ENCODE measurements at places on chromosomes 13 and 19.

DNA sequence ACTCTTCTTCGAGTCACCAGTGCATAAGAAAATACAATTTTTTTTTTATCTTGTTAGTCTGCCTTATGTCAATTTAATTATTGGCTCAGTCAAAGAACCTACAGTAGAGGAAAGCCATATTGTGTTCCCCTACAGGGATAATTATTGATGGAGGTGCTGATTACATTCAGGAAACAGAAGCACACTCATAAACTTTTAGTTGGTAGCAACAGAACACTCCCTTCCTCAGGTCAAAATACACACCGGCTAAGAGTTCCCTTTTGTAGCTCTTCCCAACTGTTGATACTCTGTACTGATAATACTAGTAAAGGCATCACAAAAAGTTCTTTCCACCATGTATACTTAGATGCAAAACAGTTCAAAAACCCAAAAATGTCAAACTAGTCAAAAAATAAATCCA, 18.4 kb downstream of the FOXO1 start:
- no peak for DNase-seq

GRCh38 chr19:55358943-55359908, 3.8 kb downstream of the GARIN5B start:
- no peak for DNase-seq

GRCh38 chr13:32476892-32477291, 49.0 kb upstream of the N4BP2L1 start:
- no peak for DNase-seq

DNA sequence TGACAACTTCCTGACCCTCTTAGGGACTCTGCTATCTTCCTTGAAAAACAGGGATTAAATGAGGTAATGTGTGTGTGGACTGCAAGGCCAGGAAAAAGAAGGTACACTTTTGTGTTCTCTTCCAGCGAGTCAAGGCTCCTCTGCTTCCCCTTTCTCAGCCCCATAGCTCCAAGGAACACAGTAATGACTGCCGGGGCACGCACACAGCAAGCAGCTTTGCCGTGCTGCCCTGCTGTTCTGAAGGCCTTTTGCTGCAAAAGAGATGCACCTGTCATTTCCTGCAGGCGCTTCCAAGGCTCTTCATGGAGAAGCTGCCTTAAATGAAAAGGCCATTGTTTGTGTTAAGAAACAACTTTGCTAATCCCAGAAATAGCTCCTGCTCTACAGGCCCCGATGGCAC, 84.6 kb downstream of the CYSLTR2 start:
- DNase-seq, result peak; percentile 33

DNA sequence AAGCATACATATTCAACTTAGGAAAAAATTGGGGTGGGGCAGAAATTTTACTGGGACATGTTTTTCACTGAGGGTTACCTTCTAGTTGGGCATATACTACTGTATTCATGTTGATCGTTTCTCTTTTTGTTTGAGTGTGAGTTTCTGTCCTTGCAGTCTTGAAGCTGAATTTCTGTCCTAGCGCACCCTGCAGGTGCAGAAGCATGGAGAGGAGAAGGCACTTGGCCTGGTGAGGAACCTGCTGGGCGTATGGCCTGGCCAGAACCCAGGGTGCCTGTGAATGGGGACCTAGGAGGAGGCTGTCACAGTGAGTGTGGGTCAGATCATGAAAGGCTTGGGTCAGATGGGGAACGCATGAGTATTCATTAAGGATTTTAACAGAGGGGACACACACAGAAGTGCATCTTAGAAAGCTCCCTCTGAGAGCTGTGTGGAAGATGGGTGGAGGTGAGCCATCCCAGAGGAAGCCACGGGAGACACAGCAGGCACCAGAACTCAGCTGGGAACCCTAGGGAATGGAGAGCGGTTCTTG, 36.8 kb downstream of the SERP2 start:
- DNase-seq, result no peak

DNA sequence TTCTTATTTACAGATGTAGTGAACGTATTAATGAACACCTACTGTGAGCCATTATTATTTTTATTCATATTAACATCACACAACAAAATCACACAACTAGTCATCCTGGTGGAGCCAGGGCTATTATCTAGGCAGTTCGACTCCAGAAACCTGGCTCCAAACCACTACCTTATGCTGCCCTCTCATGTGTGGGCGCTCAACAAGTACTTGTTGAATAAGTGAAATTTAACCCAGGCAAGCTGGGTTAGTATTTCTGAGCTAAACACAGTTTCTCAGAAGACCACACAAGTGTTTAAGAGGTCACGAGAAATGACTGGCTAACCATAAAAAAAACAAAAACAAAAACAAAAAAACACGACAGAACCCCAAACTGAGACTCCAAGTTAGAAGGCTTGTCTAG, 33.6 kb downstream of the MZT1 start:
- no peak for DNase-seq
